Midbrain (tissue), 1 donor: ENCODE measurements at places on chromosomes 2 and 18.

DNA sequence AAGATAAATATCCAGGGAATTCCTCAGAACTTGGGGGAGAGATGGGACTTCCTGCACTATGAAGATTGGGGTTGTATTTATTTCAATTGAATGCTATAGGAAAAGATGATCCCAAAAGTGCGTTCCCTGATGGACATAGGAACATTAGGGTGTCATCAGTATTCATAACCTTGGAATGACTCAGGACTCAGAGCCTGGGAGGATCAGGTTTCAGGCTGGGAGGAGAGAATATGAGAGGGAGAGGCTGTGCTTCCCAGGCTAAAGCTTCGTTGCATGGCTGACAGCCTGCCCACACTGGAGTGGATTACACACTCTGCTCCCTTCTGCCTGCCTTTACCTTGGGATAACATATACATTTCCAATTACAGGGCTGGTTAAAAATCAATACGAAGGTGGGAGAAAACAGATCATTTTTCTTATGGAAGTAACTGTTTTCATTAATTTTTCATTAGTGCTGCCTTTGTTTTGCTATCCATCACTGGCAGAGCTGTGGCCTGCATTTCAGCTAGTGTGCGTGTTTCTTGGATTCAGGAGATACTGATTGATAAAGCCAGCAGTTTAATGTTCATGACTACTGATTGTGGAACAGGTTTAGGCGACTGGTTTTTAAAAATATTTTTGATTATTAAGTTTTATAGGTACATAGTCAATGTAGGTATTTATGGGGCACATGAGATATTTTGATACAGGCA lies 118.7 kb downstream of the KCTD1 start:
- DNase-seq = no peak

DNA sequence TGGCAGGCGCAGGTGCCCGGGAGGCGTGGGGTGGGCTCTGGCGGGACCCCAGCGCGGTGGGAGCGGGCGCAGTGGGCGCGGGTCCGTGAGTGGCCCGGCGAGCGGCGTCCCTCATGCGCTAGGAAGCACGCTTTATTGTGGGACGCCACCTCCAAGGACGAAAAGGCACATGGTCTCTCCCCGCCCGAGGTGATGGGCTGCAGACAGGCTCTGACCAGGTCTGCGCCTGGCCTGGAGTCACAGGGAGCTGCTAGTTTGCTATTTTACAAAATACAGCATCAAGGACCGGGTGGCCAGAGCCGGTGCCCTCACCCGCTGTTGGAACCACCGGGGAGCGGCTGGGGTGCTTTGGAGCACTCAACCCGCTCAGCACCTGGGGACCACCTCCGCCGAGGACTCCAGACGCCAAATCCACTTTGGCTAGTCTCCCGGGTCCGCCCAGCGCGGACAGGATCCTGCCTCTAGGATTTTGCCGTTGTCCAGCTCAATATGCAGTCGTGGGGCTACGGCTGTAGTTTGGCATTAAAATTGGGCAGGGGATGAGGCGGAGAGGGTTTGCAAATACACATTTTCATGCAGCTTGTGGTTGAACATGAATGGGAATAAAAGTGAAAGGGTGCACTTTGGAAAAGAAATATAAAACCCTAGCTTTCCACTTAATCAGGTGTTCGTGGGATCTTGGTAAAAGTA lies 65.4 kb downstream of the LRRFIP1 start:
- no peak for DNase-seq

GRCh38 chr2:172084395-172084644 lies 987 bp upstream of the DLX1 start:
- DNase-seq = no peak

GRCh38 chr2:217935235-217935879 lies 67.4 kb downstream of the TNS1 start:
- DNase-seq = no peak

- DNase-seq = no peak
Observed at GRCh38 chr2:70708376-70709199, 59.4 kb downstream of the ADD2 start.

DNA sequence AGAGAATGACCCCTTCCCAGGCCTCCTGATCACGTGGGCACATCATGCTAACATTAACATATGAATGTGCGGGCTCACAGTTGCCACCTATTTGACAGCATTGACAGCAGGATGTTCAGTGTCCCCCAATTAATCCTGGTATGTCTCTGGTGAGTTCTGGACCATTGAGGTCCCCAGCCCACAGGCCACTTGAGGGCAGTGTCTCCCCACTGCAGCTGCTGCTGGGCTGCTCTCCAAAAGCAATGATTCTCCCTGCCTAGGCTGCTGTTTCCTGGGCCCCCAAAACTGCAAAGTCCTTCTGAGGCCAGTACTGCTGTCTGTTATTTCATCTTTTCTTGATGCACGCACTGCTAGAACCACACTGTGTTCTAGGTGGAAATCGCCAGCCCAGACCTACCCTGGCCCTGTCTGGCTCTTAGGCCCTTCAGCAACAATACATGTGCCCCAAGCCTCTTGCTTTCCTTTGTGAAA lies 52.7 kb upstream of the MAPK4 start:
- peak; percentile 35 for DNase-seq

DNA sequence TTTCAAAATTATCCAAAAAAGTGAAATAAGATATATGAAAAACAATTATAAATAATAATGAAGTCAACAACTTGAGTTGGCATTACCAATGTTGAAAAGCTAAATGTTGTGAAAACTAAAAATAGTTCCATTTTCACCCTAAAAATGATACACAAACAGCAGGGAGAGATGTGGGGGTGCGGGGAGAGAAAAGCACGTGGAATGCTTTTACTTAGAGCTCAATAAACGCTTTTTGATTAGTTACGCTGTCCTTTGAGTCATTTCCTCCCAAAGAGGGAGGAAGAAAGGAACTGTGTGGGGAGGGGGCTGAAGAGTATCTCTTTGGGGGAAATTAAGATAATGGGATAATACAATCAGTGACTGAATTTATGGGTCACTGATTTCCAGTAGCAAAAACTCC lies 29.2 kb downstream of the ZNF521 start:
- DNase-seq = no peak
